Hindlimb muscle (tissue), 1 donor: ENCODE measurements at places on chromosomes 3 and 15.

- no peak for DNase-seq
Measured at GRCh38 chr3:19159966-19160635, 11.8 kb downstream of the KCNH8 start.

DNA sequence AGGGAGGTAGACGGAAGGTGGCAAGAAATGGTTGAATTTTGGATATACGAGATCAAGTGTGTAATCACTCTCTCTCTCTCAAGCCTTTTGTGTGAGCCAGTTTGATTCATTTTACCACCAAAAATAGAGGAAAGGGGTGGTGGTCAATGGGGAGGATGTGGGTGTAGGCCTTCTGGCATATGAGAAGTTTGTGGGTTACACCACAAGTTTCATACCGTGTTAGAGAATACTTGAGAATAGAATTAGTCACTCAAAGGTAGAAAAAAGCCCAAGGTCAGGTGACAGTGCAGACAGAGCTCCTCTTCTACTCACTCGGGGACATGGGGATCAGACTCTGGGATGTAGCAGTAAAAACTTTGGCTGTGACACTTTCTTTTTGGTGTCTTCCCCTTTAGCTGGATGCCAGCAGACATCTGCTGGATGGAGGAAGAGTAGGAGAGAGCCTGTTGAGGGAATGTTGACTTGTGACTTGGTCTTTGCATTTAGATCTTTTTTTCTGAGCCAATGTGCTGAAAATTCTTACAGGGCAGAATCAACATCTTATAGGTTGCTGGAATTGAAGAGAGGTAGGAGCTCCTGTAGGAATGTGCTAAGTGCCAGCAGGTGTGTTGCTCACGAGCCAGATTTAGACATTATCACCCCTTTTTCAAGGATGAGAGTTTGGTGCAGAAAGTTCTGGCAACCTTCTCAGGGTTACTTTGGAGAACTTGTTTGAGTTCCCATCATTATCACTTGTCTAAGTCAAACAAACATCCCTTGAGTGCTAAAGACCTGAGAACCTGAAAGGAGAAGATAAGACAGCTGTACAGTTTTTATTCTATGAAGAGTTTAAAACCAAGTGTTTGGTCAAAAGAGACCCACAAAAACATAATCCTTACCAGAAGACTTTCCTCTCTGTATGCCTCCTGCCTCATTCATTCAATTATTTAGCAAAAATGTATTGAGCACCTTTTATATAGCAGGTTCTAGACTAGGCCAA is 43.9 kb upstream of the RYK start:
- no peak for DNase-seq

GRCh38 chr15:94100863-94101262 is 130.5 kb upstream of the MCTP2 start:
- no peak for DNase-seq

- DNase-seq, result peak; percentile 4
Measured at GRCh38 chr3:113698956-113699355, 2.5 kb upstream of the USF3 start.

DNA sequence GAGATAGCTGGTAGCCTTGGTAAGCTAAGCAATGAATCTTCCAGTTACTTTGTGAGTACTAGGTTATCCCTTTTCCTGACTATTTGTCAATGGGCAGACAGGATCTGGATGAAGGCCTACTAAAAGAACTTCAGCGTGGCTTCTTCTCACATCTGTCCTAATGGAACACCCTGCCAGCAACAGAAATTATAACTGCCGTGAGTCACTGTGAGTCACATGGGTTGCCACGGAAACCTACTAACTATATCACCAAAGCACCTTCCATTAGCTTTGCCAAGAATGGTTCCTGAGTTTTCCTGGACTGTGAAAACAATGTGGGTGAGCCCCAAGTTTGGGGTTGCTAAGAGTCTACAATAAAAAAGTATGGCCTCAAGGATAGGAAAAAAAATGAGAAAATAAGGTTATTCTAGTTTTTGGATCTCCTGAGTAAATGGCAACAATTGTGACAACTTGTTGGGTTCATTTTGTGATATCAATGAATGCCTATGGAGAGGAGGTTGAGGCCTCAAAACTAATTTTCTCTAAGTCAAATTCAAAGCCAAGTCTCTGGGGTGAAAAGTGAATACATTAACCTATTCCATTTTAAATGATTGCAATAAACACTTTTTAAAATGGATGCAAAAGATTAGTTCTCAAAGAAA is 195.1 kb upstream of the ICE2 start:
- peak; percentile 54 for DNase-seq

DNA sequence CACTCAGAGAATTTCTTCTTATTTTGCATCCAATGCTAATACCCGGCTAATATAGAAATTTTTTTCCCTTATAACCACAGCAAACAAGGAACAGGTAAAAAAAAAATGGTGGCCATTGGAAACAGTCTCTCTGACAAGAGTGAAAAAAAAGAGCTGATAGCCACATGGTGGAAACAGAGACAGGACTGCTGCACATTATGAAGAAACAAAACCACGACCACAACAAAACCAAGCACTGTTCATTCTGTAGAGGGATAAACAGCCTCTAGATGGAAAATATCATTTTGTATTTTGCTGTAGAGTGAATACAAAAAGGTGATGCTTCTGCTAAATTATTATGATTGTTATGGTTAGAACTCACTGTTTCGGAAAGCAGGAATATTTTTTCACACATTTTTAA is 686.2 kb downstream of the NLGN1 start:
- DNase-seq, result no peak

GRCh38 chr15:57509126-57509525 is 82.6 kb upstream of the MYZAP start:
- DNase-seq, result no peak

DNA sequence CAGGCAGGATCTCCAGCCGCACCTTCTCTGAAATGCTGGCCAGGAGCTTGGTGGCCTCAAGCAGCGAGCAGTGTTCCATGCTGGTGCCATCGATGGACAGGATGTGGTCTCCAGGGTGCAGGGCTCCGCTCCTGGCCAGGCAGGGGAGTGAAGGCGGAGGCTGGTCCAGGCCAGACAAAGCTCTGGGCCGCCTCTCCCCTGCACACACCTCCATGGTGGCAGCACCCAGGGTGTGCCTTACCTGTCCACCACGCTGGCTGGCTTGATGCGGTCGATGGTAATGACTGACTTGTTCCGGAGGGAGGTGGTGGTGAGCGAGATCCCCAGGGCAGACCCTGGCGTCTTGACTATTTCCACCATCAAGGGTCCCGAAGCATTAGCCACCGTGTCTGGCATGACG is 20.0 kb downstream of the GRIP2 start:
- no peak for DNase-seq
